Skeletal muscle cell (primary cell): ENCODE measurements at places on chromosomes 12 and 14.

DNA sequence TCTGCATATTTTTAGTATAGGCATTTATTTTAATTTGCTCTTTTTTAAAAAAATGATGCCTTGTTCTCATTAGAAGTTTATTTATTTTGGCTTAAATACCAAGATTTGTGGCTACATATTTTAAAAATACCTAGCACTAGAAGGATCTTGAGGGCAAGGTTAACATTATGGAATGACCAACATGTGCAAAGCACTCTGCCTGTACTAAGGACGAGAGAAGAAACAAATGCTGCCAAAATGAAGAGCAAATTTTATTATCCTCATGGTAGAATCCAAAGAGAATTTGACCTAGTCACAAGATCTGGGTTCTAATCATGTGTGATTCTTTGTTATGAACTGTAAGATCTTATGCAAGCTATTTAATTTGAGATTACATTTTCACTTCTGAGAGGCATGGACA lies 2.8 kb downstream of the CAND1 start:
- no peak for DNase-seq

DNA sequence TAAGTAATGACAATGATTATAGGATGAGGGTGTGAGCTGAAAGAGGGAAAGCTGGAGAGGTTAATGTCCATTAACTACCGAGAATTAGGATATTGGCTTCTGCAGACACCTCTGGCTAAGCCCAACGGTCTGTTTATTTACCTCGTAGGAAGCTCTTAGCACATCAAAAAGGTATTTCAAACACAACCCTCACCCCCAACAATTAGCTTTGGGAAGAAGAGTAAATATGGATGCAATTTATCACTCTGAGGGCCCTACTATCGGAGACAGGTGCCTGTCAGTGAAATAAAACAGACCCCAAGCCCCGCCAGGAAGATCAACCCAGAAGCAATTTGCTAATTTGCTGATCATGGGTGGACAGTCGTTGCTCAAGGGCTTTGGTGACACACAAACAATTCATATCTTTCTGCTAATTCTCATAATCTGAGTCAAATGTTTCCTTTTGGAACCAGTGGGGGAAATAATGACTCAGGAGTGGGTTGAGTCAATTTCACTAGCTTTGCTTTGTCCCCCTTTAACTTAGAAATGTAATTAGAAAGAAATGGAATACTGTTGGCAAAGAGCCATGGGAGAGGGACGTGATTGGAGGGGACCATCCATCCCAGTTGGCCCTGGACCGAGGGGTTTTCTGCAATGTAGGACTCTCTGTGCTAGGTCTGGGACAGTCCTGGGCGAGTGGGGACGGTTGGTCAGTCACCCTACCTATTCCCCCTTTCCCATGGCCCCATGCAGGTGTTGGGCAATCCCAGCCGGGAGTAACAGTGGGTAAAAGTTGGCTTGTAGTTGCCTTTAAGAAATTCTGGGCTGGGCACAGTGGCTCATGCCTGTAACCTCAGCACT lies 99.1 kb upstream of the MED13L start:
- DNase-seq = no peak

GRCh38 chr12:112350593-112351592 lies 31.3 kb downstream of the HECTD4 start:
- no peak for DNase-seq

DNA sequence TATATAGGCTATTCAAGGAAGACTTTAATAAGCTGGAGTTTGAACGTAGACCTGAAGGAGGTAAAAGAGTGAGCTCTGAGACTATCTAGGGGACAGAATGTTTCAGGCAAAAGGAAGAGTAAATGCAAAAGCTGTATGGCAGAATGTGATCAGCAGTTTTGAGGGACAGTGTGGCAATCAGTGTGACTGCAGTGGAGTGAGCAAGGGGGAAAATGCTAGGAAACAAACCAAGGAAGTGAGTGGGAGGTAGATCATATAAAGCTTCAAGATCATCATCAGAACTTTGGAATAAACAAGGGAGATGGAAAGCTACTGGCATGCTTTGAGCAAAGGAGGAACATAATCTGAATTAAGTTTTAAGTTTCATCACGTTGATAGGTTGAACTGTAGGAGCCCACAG lies 67.5 kb upstream of the BTG1 start:
- no peak for DNase-seq

GRCh38 chr14:92633274-92633616 lies 115.2 kb downstream of the LGMN start:
- DNase-seq = no peak

- DNase-seq = no peak
These were observed 77.6 kb downstream of the CHST11 start for GRCh38 chr12:104534162-104534856.

- DNase-seq = no peak
These were observed 1304.9 kb downstream of the TMEM121 start for GRCh38 chr14:106831322-106831720.

- DNase-seq = no peak
These were observed 534.3 kb downstream of the VRK1 start for GRCh38 chr14:97331526-97331925.

- no peak for DNase-seq
These were observed 7.9 kb downstream of the ACADS start for GRCh38 chr12:120733574-120733973.

- DNase-seq = no peak
These were observed 31.6 kb upstream of the BEGAIN start for GRCh38 chr14:100618763-100619320.

GRCh38 chr12:89225401-89225800 lies 126.9 kb downstream of the DUSP6 start:
- no peak for DNase-seq
